ENCODE measurements at places on chromosomes 5 and 9.

DNA sequence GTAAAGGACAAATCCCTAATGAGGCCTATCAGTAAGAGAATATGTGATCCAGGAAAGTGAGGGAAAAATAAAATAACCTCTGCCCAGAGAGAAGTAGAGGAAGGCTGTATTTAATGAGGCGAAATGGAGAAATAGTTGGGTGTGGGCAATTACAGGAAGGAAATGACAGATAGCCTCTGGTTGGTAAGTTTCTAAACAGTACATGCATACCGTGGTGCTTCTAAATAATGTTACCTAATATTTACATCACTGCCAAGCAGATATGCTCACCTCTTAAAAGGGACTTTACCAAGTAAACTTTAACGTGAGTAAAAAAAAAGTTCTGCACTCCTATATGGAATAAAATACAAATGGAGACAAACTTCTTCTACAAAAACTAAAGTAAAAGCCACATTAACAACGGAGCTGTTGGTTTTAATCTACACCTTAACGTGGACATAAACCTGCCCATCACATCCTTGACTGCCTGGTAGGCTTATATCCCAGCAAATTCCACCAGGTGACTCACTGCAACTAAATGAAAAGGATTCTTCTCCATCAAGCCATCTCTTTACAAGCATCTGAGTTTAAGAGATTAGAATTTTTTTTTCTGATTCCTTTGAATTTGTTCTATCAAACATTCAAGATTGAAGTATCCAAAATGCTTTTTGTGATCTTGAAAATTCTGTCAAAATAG lies 12.4 kb downstream of the NFIL3 start:
- peaks cover 17% of the 10 kb centered on the region for H3K4me1 ChIP-seq
- H3K36me3 ChIP-seq: peaks cover 10% of the 10 kb centered on the region
- no peak overlapping the region for H3K4me3 ChIP-seq
- no peaks in the 10 kb centered on the region for H3K27me3 ChIP-seq
- H3K27ac ChIP-seq: no peak overlapping the region
- no peak for DNase-seq

GRCh38 chr5:65076251-65076869 lies 307.6 kb downstream of the CWC27 start:
- H3K27ac ChIP-seq: peak overlapping the region; percentile 48
- no peaks in the 10 kb centered on the region for H3K27me3 ChIP-seq
- H3K4me3 ChIP-seq: no peak overlapping the region
- no peaks in the 10 kb centered on the region for H3K36me3 ChIP-seq
- peaks cover 31% of the 10 kb centered on the region for H3K4me1 ChIP-seq
- no peak for DNase-seq

DNA sequence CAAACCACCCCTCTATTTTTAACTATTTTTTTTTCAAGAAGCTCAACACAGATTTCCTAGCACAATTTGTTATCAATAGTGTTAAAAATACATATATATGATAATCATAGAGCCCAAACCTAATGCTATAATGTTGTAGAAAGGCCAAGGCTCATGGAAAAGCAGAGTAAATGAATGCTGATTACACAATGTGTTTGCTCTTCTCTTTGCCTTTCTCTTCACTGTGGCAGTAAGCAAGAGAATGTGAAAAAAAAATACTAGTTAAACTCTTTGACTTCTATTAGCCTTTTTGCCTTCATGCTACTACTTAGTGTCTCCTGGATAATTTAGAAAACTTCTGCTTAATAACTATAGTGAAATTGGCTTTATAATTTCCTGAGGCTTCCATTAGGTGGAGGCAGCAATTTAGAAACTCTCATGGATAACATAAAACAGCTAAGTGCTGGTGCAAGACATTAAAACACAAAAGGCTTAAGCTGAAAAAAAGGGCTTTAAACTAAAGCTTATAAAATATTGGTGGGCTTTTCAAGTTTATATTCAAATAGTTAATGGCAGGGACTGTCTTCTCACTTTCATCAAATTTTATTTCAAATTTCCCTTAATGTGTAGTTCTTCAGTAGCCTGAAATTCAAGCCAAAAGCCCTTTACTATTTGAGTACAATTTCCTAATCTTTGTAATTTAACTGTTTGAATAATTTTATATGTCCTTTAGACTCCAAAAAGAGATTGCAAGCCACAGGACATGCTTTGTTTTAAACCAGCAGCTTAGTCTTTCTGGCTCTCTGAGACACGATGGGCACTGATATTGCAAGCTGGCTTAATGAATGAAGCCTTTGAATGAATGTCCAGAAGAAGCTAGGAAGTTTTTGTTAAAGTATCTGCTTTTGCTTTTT lies 2031.8 kb upstream of the CDH6 start:
- no peaks in the 10 kb centered on the region for H3K27me3 ChIP-seq
- H3K36me3 ChIP-seq: no peaks in the 10 kb centered on the region
- no peaks in the 10 kb centered on the region for H3K4me1 ChIP-seq
- H3K4me3 ChIP-seq: no peak overlapping the region

- H3K4me3 ChIP-seq: no peak overlapping the region
- H3K36me3 ChIP-seq: no peaks in the 10 kb centered on the region
- no peak overlapping the region for H3K27ac ChIP-seq
- no peaks in the 10 kb centered on the region for H3K4me1 ChIP-seq
Observed at GRCh38 chr5:54969242-54969641, 16.2 kb downstream of the ESM1 start.

- H3K36me3 ChIP-seq: no peaks in the 10 kb centered on the region
- no peak for DNase-seq
- H3K27ac ChIP-seq: no peak overlapping the region
- no peak overlapping the region for H3K4me3 ChIP-seq
- H3K27me3 ChIP-seq: no peaks in the 10 kb centered on the region
- H3K4me1 ChIP-seq: no peaks in the 10 kb centered on the region
Observed at GRCh38 chr5:126354858-126355731, 68.1 kb upstream of the GRAMD2B start.

DNA sequence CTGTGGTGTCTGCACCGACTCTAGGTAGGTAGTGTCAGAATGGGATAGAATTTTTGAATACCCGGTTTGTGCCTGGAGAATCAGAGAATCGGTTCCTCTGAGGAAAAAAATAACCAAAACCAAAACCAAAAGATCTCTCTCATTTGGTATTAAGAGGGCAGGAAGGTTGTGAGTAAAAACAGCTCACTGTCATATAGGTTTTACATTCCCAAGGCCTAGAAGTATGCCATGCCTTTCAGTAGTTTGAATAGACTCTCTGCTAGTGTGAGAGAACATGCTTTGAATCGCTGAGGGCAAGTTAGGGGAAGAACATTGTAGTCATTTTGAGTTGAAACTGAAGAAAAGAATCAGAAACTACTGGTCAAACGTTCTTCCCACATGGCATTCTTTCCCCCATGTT lies 411.4 kb upstream of the CD180 start:
- no peaks in the 10 kb centered on the region for H3K4me1 ChIP-seq
- H3K36me3 ChIP-seq: no peaks in the 10 kb centered on the region
- H3K27me3 ChIP-seq: no peaks in the 10 kb centered on the region
- H3K4me3 ChIP-seq: no peak overlapping the region

- H3K36me3 ChIP-seq: no peaks in the 10 kb centered on the region
- H3K27me3 ChIP-seq: peaks cover 80% of the 10 kb centered on the region
- peak; percentile 25 for DNase-seq
- H3K4me1 ChIP-seq: no peaks in the 10 kb centered on the region
- no peak overlapping the region for H3K4me3 ChIP-seq
Observed at GRCh38 chr5:176736301-176736930, 73.9 kb upstream of the UNC5A start.

Measured in sigmoid colon (tissue), 7 donors.